ENCODE measurements at places on chromosomes 4 and X.

DNA sequence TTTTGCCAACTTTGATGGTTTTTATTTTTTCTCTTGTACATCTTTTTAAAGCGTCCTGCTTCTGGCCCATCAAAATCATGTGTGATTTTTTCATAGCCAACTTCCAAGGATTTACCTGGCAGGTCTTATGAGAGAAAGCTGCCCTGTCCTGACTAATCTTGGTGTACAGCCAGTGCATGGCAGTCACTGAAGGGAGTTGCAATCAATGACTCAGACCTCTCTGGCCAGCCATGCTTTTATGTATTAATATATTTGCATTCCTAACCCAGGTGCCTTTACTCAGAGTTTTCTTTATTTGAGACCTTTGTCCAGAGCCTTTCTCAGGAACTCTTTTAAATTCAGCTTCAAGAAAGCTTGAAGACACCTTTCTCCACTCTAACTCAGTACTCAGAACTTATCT is 691.5 kb upstream of the HTR2C start:
- no peak for DNase-seq

DNA sequence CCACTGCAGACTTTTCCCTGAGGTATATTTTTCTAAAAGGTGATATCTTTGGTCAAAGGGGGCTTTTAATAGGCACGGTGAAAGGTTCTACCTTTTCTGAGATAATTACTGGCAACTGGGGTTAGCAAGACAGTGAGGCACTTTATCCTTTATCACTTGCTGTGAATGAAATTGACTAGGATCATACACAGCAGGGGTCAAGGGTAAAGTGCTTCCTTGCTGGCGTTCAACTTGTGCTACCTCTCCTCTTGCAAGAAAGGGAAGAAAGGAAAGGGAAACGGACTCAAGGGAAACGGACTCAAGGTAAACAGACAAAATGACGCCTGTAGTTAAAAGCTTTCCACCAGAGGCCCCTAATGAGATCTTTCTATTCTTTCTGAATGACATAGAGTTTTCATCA is 78.6 kb upstream of the RAPGEF2 start:
- DNase-seq, result no peak

- no peak for DNase-seq
Measured at GRCh38 chrX:72107320-72107719, 24.4 kb downstream of the RTL5 start.

- no peak for DNase-seq
Measured at GRCh38 chr4:174435974-174436373, 86.3 kb downstream of the HPGD start.

GRCh38 chr4:110064295-110064694 is 134.1 kb downstream of the ELOVL6 start:
- DNase-seq, result no peak

DNA sequence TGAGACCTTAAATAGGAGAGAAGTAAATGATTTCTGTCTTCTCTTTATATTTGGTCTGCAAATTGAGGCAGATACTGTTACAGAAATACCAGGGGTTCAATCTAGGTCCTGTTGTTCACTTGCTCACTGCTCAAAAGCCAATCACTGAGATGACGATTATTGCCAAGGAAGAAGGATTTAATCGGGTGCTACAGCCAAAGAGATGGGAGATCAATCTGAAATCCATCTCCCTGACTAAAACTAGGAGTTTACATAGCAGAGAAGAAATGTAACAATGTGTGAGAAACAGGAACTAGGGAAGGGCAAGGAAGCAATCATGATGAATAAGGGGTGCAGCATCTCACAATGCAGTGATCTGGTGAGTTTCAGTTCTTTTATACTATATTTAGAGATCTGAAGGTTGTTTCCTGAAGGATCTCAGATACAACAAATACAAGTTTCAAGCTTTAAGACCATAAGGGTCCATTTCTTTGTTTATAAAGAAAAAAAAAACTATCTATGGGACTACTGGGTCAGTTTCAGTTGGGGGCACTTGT is 117.9 kb upstream of the FAM9B start:
- no peak for DNase-seq

- peak; percentile 37 for DNase-seq
Measured at GRCh38 chrX:51892921-51893745, at the start of gene MAGED1. MAGED1 (plus strand) TSS chrX:51893623; CDS start chrX:51894305, 682 bp downstream.

DNA sequence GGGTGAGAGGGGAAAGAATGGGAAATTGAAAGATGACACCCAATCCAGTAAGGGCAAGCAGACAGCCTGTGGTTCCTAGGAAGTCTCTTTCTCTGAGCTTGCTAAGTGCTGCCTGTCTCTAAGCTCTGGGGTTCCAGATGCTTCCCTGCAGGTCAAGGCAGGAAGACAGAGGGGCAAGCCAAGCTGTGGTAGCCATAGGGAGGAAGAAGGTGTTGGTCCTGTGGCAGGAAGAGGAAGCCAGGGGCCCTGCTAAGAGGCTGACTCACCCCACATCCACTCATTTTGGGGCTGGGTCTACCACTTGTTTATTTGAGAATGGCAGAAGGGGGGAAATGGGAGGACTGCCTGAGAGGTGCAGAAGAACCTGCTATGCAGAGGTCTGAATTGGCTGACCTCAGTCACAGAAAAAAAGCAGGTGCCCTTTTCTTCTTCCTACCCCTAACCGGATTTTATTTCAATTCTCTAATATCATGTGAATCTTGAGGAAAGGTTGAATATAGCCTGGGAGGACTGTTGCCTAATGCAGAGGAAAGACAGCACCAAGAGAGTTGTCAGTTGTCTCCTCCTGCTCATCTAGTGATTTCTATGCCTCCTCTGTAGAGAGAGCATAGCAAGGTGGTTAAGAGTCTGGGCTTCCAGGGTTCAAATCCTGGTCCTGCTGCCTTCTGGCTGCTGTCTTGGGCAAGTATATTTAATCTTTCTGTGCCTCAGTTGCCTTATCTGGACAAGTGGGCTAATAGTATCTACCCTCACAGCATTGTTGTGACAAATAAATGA is 27.4 kb downstream of the HOPX start:
- no peak for DNase-seq

- no peak for DNase-seq
Measured at GRCh38 chrX:19003756-19004155, 19.8 kb upstream of the PHKA2 start.

- DNase-seq, result no peak
Measured at GRCh38 chrX:37357436-37357835, 8.3 kb downstream of the PRRG1 start.

GRCh38 chrX:30161043-30161442 is 54.3 kb upstream of the MAGEB2 start:
- DNase-seq, result no peak

DNA sequence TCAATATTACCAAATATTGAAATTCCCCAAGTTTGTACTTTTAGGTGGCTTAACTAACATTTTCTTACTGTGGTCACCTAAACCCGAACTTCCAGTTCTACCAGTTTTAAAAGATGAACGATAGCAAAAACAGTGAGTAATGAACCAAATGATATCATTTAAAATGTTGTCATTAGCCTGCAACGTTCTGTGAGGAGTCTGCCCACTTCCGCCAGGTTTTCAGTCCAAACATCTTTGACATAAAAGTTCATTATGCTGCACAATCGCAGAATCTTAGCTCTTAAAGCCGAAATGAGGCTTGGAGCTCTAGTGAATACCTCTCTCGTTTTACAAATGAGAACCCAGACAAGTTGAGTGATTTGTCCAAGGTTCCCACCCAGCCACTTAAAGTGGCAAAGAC is 762 bp downstream of the PIGA start:
- DNase-seq, result no peak
